H1 (cell line): ENCODE measurements at places on chromosomes 1 and 21.

- no peak overlapping the region for H3K4me3 ChIP-seq
- no peaks in the 10 kb centered on the region for H3K4me1 ChIP-seq
- no peak overlapping the region for H3K27ac ChIP-seq
- DNase-seq, result no peak
- H3K36me3 ChIP-seq, result no peaks in the 10 kb centered on the region
- no peaks in the 10 kb centered on the region for H3K27me3 ChIP-seq
These were observed 36.0 kb upstream of the MARK1 start for GRCh38 chr1:220491891-220492290.

DNA sequence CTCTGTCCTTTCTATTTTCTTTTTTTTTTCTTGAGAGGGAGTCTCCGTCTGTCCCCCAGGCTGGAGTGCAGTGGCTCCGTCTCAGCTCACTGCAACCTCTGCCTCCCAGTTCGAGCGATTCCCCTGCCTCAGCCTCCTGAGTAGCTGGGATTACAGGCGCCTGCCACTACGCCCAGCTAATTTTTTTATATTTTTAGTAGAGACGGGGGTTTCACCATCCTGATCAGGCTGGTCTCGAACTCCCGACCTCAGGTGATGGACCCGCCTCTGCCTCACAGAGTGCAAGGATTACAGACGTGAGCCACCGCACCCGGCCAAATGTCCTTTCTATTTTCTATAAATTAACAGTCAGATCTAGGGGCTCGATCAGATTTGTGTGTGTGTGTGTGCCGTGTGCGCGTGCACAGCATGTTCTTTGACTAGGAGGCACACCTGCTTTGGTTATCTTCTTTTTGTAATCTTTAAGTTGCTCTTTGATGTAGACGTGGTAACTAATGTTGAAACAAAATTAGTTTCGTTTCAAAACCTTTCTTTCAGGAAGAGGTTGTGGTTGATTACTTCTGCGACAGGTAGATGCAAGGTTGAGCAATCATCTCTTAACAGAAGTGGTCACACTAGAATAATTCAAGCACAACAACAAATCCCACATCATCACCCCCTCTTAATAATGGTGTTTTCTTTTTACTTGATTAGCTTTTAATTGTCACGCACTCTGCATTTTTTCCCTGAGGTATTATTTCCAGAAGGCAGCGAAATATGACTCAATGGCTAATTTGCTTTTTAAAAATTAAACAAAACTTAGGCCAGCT, 779 bp upstream of the DEGS1 start:
- no peak for DNase-seq
- no peaks in the 10 kb centered on the region for H3K27me3 ChIP-seq
- H3K4me1 ChIP-seq, result no peaks in the 10 kb centered on the region
- no peaks in the 10 kb centered on the region for H3K36me3 ChIP-seq
- H3K27ac ChIP-seq, result 0 out of 2 replicates have a peak overlapping the region, but pooled peaks have one; percentile 14
- peak overlapping the region; percentile 74 for H3K4me3 ChIP-seq

DNA sequence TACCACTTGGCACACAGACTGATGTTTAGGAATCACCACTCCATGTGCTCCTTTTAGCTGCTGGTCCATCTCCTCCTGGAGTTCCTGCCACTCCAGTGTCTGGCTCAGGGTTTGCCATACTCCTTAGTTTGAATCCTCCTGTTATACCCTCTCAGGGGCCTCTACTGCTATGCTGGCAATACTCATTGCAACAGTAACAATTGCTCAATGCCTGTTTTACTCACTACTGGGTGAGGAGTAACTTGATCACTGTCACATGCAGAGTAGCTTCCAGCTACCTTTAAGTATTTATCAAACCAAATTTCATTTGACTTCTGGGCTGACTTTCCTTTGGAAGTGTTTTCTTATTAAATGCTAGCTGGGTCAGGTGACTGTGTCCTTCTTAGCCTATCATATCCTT, 107.2 kb upstream of the WLS start:
- no peak for DNase-seq
- H3K27ac ChIP-seq, result no peak overlapping the region
- H3K27me3 ChIP-seq, result no peaks in the 10 kb centered on the region
- no peaks in the 10 kb centered on the region for H3K36me3 ChIP-seq
- H3K4me3 ChIP-seq, result no peak overlapping the region
- H3K4me1 ChIP-seq, result no peaks in the 10 kb centered on the region

- no peak for DNase-seq
- H3K27ac ChIP-seq, result no peak overlapping the region
- H3K4me1 ChIP-seq, result peaks cover 19% of the 10 kb centered on the region
- H3K4me3 ChIP-seq, result no peak overlapping the region
- no peaks in the 10 kb centered on the region for H3K27me3 ChIP-seq
These were observed 68.3 kb downstream of the SSBP3 start for GRCh38 chr1:54337928-54338327.

GRCh38 chr1:235852887-235853286, 13.8 kb downstream of the LYST start:
- no peak for DNase-seq
- no peaks in the 10 kb centered on the region for H3K36me3 ChIP-seq
- no peak overlapping the region for H3K4me3 ChIP-seq
- no peak overlapping the region for H3K27ac ChIP-seq
- H3K4me1 ChIP-seq, result no peaks in the 10 kb centered on the region

- no peak overlapping the region for H3K27ac ChIP-seq
- no peaks in the 10 kb centered on the region for H3K27me3 ChIP-seq
- H3K4me3 ChIP-seq, result no peak overlapping the region
- DNase-seq, result no peak
- no peaks in the 10 kb centered on the region for H3K36me3 ChIP-seq
These were observed 23.7 kb downstream of the UCK2 start for GRCh38 chr1:165851034-165851658.

DNA sequence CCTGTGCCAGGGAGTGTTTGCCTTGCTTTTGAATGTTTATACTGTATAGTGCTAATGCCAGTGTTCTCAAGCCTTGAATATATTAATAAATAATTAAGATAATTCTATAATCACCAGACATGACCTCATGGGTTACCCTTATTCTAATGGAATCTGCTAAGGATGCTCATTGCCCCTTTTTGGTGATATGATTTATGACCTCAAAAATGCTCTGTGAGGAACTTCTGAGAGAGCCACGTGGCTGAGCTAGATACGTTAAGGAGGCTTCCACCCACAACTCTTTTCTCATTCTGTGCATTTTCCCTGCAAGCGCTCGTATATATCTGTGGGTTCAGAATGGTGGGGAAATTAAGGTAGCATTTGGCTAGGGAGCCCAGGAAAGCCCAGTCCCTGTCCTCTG, 19.6 kb upstream of the SLC30A1 start:
- DNase-seq, result no peak
- H3K36me3 ChIP-seq, result no peaks in the 10 kb centered on the region
- H3K27me3 ChIP-seq, result no peaks in the 10 kb centered on the region

DNA sequence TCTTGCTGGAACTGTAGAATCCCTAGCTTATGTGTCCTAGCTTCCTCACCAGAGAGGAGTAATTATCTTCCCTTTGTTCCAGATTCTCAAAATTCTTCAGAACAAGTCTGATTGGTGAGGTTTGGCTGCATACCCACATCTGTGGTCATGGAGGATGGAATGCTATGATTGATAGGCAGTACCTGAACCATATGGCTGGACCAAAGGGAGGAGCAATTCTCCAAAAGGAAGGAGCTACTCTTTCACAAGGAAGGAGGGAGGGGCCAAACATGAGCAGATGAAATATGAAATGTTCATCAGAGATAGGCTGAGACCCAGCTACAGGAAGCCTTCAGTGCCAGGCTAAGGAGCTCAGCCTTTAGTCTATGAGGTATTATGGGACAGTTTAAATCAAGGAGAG, 5.0 kb upstream of the RNF19B start:
- no peaks in the 10 kb centered on the region for H3K36me3 ChIP-seq
- DNase-seq, result no peak
- no peak overlapping the region for H3K4me3 ChIP-seq
- peaks cover 2% of the 10 kb centered on the region; the same call in 1 of the 2 replicates for H3K4me1 ChIP-seq

DNA sequence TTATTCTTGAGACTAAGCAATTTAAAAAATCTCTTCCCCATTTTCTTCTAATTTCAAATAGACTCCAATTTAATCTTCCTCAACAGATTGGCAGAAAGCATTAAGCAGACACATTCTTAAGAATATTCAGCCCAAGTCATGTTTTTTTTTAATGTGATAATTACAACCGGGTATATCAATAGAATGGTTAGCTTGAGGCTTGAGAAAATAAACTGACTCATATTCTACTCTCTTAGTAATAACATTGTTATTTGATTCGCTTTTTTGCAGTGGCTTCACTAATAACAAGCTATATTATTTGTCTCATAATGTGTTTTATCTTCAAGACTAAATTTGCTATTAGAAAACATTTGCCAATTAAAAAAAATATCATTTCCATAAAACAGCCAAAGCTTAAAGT, 488.6 kb upstream of the RGS18 start:
- no peaks in the 10 kb centered on the region for H3K27me3 ChIP-seq
- no peak for DNase-seq
- H3K36me3 ChIP-seq, result no peaks in the 10 kb centered on the region
- H3K4me3 ChIP-seq, result no peak overlapping the region

GRCh38 chr1:229557200-229557850, 1.2 kb downstream of the ABCB10 start:
- no peak for DNase-seq
- no peaks in the 10 kb centered on the region for H3K36me3 ChIP-seq
- H3K4me3 ChIP-seq, result peak overlapping the region; percentile 76

DNA sequence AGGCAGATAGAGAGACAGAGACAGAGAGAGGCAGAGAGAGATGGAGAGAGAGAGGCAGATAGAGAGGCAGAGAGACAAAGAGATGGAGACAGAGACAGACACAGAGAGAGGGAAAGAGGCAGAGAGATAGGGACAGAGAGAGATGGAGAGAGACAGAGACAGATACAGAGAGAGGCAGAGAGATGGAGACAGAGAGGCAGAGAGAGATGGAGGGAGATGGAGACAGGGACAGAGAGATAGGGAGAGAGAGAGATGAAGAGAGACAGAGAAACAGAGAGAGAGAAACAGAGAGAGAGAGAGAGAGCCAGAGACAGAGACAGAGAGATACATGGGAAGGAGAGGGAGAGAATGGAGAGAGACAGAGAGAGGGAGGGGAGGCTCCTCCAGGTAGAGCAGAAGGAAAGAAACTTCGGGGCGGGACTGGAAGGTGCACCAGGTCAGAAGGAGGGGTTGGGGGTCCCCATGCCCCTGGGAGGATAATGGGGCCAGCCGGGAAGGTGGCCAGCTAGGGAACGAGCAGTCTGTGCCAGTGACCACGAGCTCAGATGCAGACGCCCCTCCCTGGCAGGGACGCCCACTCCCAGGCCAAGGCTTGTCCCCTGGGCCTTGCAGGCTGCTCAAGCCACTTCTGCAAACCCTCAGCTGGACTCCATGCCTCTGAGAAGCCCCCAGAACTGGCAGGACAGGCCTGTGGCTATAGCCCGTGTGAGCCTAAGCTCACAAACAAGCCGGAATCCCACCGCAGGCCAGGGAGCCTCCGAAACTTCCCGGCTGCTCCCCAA, 3.3 kb downstream of the FNDC10 start:
- peaks cover 24% of the 10 kb centered on the region for H3K4me1 ChIP-seq
- no peaks in the 10 kb centered on the region for H3K36me3 ChIP-seq
- no peak overlapping the region for H3K4me3 ChIP-seq
- no peak overlapping the region for H3K27ac ChIP-seq
- DNase-seq, result no peak

- DNase-seq, result no peak
- no peak overlapping the region for H3K4me3 ChIP-seq
- no peaks in the 10 kb centered on the region for H3K4me1 ChIP-seq
- no peaks in the 10 kb centered on the region for H3K36me3 ChIP-seq
- no peak overlapping the region for H3K27ac ChIP-seq
- no peaks in the 10 kb centered on the region for H3K27me3 ChIP-seq
These were observed 310.2 kb upstream of the ADAMTS5 start for GRCh38 chr21:27277110-27277509.

DNA sequence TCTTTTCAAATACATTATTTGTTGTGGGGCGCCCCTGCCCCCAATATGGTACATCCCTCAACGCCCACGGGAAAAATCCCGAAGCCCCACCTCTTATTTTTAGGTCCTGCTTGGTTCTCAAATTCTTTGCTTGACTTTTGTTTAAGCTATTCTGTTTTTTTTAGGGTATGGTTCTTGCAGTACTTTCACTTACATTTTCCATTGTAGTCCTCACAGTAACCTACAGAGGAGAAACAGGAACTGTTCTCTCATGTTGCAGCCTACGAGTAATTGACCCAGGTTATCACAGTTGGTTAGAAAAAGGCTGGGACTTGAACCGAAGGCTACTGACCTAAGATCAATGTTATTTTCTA, 697 bp upstream of the C21orf91 start:
- H3K4me1 ChIP-seq, result peaks cover 3% of the 10 kb centered on the region; the same call in 1 of the 2 replicates

DNA sequence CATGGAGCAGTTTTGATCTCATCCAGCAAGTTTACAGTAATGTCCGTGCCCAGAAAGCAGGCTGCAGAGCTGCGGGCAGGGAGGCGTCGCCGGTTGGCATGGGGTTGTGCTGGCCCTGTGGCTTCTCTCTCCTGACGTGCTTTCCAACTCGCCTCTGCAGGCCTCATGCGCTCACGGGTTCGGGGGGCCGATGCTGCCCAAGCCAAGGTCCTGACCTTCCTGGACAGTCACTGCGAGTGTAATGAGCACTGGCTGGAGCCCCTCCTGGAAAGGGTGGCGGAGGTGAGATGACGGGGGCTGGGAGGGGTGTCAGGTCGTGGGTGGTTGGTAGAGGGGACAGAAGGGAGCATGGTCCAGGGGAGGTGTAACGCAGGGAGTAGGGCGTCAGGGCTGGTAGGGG, 176.1 kb downstream of the GALNT2 start:
- H3K36me3 ChIP-seq, result no peaks in the 10 kb centered on the region
- H3K4me1 ChIP-seq, result peaks cover 5% of the 10 kb centered on the region

DNA sequence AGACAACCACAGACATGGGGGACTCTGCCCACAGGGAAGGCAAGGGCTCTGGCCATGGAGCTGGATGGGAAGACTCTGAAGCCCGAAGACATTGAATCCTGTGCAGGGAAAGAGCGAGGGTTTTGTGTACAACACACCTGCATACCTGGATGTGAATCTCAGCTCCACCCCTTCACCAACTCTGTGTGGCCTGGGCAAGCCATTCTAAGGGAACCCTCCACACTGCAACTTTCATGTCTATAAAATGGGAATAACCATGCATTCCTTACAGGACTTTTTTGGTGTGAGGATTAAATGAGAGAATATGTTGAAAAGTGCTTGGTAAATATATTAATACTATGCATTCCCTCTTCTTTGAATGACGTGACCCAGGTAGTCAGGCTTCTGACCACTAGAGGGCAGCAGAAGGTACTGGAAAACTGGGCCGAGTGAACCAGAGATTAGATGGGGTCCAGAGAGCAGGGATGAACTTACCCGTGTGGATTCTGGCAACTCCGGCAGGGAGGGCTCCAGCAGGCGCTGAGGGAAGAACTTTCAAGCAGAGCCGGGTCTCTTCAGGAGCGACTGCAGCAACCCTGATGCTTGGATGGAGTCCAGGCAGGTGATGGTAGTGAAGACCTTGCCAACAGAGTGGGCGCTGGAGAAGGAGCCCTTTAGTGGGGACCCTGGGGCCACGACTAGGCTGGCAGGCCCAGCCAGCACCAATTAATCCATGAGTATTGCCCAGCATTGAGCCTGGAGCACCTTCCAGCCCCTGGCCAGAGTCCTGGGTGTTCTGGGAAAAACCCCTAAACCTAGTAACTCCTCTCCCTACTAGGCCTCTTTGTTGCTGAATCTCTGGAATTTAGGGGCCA, 834 bp upstream of the ELF3 start:
- H3K27ac ChIP-seq, result peak overlapping the region; percentile 78
- H3K4me1 ChIP-seq, result peaks cover 29% of the 10 kb centered on the region
- H3K4me3 ChIP-seq, result peak overlapping the region; percentile 30
- H3K36me3 ChIP-seq, result peaks cover 9% of the 10 kb centered on the region
